ENCODE measurements at places on chromosomes 6 and 20.
A peak's percentile ranks its signal among the peaks of the same experiment; 100 is the strongest.

DNA sequence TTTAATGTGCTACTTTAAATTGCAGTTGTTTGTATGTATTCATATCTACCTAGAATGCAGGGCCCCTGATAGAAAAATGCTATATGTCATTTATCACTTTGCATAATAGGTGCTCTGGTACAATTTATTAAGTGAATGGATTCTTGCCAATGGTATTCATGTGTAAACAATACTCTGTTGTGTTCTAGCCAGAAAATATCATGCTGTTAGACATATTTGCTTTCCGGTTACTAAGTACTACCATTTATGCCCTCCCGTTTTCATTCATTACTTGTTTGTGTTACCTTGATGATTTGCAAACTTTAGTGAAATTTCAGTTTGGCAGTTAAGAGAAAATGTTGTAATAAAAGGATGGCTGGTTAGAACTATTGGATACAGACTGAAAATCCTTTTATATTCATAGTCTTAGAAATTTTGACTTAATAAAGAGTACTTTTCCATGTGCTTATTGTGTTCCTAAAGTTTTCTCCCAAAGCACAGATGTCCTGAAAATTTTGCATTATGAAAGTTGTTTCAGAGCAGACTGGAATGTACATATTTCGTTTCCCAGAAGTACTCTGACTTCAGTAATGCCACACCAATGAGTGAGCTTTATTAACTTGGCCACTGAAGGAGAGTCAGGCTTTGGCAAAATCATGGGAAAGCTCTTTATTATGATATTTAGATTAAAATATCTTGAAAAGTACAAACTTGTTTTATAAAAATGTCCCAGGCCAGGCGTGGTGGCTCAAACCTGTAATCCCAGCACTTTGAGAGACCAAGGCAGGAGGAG, 31.5 kb downstream of the RPF2 start:
- no peak for DNase-seq

GRCh38 chr6:121594053-121594452, 158.6 kb downstream of the GJA1 start:
- no peak for DNase-seq

DNA sequence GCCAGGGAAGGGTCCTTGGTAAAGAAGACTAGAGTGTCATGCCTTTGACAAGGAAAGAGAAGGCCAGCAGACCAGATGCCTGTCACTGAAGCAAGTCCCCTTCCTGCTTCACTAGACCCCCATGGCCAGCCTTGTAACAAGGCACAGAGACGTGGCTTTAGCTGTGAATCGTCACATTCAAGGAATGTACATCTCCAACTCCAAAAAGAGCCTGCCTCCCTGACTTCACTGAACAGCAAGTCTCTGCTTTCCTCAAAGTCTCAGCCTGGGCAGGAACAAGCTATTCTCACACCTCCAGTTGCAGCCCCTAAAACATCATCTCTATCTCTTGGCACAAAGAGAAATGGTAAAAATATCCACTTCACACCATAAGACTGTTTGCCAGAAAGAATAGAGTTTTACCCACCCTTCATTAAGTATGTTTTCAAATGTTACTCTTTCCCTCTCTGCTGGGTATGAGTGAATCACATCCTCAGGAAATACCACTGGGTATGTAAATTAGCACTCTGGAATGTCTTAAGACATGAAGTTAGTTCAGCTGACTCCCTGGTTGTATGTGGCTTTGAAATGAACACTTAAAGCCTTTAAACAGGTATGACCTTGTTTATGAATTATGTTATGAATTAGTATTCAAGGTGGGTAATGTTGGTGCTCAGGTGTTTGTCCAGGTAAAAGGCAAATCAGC, 46.4 kb upstream of the NT5E start:
- no peak for DNase-seq

DNA sequence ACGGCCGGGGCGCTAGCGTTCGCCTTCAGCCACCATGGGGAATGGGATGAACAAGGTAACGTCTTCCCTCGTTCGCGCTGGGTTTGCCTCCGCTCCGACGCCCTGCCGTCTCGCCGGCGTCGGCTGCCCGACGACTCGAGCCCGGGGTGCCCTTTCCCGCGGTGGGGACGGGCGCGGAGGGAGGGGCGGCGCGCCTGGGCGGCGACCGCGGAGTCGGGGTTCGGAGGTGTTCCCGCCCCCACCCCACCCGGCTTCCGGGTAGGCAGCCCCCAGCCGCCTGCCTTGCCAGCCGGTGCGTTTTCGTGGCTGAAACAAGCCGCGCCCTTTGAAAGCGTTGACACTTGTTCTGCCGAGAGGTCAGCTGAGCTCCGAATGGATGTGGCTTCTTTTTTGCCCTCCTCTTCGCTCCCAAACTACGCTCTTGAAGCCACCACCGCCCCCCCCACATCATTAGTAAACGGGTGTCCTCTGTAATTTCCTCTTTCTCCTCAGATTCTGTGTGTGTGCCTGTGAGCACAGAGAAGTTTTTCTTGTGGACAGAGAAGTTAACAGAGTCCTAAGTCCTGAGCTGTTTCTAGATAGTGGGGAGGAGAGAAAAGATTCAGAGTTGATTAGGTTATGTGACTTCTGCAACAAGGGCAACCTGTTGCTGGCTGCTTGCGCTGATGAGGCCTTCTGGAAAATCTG, 362 bp downstream of the DUSP22 start:
- peak; percentile 33 for DNase-seq

DNA sequence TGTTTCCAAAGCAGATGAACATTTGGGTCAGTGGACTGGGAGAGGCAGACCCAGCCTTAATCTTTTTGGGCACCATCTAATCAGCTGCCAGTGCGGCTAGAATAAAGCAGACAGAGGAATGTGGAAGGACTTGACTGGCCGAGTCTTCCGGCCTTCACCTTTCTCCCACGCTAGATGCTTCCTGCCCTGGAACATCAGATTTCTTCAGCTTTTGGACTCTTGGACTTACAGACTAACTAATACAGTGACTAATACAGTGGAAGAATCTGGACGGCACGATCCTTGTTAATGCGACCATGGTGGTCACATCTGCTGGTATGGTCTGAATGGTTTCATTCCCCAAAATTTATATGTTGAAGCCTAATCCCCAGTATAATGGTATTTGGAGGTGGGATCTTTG, 122.6 kb upstream of the NXT1 start:
- no peak for DNase-seq

- no peak for DNase-seq
Observed at GRCh38 chr6:135936606-135937005, 85.1 kb downstream of the PDE7B start.

- no peak for DNase-seq
Observed at GRCh38 chr6:15527838-15528617, 134.8 kb downstream of the DTNBP1 start.

DNA sequence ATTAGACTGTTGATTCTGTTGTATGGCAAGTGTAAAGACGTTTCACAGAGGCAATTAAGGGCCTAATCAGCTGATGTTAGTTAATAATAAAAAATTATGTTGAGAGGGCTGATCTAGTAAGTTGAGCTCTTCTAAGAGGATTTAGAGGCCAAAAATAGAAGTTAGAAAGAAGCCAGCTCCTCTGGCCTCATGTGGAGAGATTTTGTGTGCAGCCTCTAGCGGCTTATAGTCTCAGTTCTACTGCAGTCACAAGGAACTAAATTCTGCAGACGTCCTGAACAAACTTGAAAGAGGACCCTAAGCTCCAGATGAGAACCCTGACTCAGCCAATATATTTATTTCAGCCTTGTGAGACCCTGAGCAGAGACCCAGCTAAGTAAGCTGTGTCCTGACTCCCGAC, 498.6 kb downstream of the BTBD3 start:
- DNase-seq, result no peak

DNA sequence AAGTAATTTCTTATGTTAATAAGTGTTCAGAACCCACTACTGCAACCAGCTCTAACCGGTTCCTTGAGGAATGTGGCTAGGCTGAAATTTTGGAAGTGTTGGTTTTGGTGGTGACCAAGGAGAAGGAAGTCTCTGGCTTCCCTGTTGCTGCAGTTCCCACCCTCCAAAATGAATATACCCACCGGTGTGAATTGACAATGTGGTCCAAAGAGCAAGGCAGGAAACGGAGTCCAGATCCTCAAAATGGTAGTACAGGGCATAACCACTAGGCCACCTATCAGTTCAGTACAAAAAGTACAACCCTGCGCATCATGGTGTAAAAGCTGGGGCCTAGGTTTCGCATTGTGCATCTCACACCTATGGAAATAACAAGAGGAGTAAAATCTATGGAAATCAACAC, 2.8 kb downstream of the ADNP start:
- DNase-seq, result no peak

GRCh38 chr6:74872754-74873476, 332.9 kb downstream of the COL12A1 start:
- DNase-seq, result no peak

GRCh38 chr6:151661928-151662327, 145.6 kb upstream of the ESR1 start:
- no peak for DNase-seq

- DNase-seq, result no peak
Observed at GRCh38 chr6:2129182-2129621, 116.2 kb downstream of the GMDS start.

DNA sequence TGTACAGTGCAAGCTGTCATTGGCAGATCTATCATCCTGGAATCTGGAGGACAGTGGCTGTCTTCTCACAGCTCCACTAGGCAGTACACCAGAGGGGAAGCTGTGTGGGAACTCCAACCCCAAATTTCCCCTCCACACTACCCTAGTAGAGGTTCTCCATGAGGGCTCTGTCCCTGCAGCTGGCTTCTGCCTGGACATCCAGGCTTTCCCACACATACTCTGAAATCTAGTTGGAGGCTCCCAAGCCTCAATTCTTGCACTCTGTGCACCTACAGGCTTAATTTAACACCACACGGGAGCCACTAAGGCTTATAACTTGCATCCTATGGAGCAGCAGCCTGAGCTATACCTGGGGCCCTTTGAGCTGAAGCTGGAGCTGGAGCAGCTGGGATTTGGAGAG, 43.0 kb upstream of the TRIM39 start:
- DNase-seq, result no peak

GRCh38 chr20:6384380-6384779, 261.6 kb upstream of the FERMT1 start:
- DNase-seq, result no peak

- no peak for DNase-seq
Observed at GRCh38 chr6:134574491-134574890, 256.6 kb upstream of the SGK1 start.

- no peak for DNase-seq
Observed at GRCh38 chr6:92577077-92577719, 842.2 kb downstream of the EPHA7 start.

- no peak for DNase-seq
Observed at GRCh38 chr6:20693466-20694063, 159.3 kb downstream of the CDKAL1 start.

DNA sequence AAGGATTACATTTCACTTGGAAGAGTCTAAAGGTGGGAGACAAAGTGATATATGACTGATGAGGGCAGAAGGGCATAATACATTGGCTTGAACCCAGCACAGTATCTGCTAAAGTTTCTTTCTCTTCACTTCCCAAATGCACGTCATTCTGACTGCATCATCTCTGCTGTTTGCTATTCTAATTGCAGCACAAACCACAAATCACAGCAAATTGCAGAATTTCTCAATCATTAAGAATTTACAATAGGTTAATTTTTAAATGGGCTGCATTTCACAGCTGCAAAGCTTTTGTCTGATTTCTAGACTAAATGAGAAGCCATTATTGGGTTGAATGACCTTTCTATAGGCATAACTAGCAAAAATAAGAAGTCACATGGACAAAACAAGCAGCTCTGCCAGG, 337.0 kb downstream of the RNGTT start:
- no peak for DNase-seq

GRCh38 chr20:52004018-52004417, 187.6 kb downstream of the ZFP64 start:
- DNase-seq, result no peak

DNA sequence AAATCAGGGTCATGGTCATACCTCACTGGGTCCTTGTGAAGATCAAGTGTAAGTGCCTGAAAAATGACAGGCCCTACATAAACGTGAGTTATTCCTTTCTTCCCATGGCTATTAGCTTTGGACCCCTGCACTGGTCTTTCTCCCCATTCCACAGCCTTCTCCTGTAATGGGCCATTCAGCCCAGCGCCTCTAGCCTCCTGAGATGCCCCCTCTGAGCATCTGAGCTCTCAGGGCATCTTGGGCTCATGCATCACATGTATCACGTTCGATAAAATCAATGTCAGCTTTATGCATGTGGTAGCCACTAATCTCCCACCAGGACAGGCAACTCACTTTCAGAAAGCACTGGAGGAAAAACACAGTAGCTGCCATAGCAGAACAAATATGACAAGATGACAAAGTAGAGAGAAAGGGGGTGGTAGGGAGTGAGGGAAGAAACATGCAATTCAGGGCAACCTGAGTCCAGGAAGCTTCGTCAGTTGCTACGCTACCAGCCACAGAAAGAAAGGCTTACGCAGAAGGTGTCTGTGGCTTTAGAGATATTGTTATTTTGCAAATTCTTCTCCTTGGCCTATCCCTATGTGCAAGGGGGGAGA, 498.8 kb downstream of the PTPRT start:
- no peak for DNase-seq

DNA sequence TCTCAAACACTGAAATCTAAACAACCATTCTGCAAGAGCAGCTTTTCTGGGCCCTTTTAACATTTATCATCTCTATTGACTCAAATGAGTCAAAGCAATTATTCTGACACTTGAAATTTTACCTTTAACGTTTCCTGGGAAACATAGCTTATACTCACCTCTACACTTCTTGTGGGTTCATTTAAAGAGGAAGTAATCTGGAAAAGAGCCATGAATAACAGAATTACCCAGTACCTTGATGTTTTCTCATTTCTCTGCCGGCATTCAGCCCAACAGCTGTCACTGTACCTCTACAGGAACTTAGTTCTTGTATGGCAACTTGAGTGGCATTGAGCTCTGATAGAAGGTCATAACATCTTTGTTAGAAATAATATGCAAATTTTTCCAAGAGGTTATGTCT, 272.2 kb downstream of the KCNQ5 start:
- no peak for DNase-seq

DNA sequence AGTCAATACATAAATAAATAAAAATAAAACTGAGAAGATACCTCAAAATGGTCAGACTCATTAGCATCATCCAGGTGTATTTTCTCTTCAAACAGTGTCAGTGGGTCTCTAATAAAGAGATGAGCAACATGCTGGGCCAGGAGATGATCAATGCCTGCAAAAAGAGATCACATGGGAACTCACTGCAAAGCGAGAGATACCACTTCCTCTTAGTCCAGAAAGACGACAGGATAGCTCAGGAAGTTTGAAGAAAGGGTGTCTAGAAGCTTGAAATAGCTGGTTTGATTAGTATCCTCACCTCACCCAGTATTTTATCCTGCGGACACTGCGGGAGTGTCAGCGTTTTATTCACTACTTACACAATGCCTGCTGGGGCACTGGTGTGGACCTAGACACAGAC, 38.0 kb downstream of the GCLC start:
- no peak for DNase-seq

- no peak for DNase-seq
Observed at GRCh38 chr20:951384-952169, 35.4 kb upstream of the ANGPT4 start.

- DNase-seq, result peak; percentile 94
Observed at GRCh38 chr20:50283922-50284810, 93.5 kb downstream of the CEBPB start.
